Activated T-cell treated with anti-CD3 and anti-CD28 coated beads for 24 hours (primary cell): ENCODE measurements at places on chromosomes 3 and 15.
A peak's percentile ranks its signal among the peaks of the same experiment; 100 is the strongest.

DNA sequence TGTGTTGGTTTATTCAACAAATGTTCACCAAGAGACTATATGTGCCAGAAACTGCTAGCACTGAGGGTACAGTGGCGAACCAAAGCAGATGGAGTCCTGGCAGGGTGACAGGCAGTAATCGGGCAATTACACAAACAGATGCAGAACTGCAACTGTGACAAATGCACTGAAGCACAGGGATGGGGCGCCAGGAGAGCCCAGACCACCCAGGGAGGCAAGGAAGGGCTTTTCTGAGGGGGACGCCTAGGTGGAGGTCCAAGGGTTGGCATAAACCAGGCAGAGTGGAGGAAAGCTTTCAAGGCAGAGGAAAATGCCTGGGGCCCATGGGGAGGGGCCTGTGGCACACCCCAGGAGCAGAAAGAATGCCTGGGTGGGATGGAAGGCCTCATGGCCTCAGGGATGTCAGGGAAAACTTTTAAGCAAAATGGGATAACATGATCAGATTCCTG, 5.5 kb downstream of the DIS3L start:
- DNase-seq, result no peak

DNA sequence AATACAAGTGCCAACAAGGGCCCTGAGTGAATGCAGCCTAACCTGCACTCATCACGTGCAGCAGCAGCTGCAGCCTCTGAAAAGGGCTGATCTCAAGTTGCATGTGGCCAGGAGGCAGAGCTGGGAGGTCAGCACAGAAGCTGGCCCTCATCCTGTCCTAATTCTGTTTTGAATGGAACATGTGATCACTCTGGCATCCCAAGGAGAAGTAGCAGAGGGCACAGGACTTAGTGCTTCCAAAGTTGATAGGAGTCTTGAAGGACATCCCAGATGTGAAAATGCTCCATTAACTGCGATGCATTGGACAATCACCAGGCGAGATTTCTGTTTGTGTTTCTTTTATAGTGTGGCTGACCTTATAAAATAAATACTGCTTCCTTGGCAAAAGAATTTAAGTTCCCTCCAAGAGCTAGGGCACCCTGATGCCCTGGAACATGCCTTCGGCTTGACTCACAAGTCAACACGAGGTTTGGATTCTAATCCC, 31.6 kb upstream of the STAG1 start:
- DNase-seq, result no peak

DNA sequence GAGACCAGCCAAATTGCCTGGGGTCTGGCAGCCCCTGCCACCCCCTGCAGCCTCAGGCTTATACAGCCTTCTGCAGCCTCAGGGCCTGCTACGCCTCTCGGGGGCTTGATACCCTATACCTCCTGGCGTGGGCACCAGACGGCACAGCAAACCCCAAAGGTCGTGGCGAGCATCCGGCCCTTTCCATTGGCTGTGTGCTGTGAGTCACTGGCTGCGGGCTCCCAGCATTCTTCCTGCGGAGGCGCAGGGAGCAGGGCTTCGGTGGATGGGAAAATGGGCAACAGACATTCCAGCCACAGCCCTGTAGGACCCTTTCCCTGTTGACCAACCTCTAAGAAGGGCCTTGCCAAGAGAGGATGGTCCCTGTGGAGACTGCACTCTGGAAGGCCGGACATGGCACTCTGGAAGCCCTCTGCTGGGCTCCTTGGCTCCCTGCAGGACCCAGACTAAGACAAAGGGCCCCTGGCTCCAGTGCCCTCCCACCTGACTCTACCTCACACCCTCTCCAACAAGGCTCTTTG, 59.6 kb downstream of the ITGA11 start:
- no peak for DNase-seq

DNA sequence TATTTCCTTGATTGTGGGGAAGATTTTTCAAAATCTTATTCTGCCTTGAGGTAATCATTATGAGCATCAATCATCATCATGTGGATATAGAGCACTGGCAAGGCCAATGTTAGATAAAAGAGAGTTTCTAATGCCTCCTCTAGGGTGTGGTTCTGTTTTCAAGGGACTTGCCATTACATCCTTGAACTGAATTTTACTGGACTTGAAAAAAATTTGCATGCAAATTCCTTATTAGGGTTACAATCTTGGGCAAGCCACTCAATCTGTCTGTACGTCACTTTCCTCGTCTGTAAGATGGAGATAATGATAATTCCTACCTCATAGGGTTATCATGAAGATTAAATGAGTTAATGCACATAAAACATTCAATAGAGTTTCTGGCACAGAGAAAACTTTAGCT, 156.2 kb upstream of the WNT5A start:
- no peak for DNase-seq

GRCh38 chr3:39501968-39502837, 34.7 kb downstream of the MOBP start:
- no peak for DNase-seq

DNA sequence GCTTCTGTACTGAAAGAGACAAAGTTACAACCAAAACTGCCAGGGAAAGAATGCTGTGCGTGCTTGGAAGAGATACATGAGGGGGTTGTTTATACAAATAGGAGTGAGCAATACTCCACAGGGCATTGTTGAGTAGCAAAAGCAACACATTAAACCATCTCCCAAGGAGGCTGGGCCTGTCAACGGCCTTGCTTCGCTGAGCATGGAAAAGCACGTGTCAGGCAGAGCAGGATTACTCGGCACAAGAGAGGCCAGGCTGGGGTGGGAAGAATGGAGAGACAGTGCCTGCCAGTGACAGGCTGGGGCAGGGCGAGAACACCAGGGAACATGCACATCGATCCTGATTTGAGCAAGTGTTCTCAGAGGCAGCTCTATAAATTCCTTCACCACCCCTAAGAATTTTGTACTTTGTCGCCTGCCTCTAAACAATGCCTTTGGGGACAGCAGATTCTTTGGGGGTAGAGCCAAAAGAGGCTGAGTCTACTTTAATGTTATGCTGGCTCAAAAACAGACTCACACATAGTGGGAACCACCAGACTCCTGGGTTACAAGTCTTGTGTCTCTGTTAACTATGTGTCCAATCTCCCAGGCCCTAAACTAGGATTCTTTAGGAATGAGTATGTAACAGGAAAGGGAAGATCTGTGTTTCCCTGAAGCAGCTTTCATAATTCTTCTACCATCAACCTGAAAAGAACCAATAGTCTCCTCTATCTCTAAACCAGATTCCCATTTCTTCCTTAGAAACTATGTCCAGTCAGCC, 67.2 kb downstream of the LIPC start:
- no peak for DNase-seq

DNA sequence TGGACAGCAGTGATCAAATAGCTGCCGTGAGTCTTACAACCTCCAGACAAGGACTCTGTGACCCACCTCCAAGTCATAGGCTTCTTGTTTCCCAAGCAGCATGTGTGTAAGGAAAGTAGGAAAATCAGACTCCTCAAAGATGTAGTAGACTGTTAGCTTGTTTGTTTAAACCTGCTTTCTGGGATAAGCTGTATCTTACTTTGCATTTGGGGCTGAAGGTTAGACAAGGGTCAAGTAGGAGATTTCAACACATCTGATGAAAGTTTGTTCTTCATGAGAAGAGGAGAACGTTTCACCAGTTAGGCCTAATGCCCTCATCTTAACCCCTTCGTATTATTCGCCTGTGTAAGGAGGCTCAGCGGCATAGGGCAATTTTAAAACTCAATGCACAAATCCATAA, 756.4 kb upstream of the NR2F2 start:
- DNase-seq, result no peak

DNA sequence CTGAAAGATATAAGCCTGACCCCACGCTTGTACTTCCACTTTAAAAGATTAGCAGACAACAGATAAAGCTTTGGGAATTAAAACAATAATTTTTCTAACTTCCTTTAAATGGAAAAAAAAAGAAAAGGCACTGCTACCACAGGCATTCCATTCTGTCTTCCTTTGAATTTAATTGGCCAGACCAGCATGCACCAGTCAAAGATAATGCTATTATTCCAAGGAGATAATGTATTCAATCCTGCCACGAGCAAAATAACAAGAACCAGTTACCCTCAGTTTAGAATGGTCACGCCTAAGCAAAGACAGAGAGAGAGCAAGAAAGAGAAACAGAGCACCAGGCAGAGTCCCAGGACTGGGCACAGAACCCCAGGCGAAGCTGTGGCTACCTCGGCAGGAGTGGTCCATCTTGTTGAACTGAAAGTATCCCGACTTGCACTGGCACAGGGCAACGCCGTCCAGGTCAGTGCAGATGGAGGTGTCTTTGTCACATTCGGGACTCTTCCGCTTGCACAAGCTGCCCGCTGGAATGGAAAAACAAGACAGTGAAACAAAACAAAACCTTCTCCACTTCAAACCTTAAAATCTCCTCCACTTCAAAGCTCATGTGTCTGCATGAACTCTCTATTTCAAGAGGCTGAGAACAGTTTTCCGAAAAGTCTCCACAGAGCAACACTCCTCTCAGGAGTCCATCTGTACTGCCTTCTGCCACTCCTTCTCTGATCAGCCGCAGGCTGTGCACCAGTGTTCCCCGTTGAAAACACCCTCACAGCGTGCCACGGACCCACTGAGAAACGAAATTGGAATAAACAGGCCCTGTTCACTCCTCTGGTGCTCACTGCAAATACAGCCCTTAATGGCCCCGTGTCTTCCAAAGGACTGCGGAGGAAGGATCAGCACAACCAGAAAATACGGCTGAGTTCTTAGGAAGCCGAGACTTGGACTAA, 58.2 kb downstream of the HEG1 start:
- no peak for DNase-seq

DNA sequence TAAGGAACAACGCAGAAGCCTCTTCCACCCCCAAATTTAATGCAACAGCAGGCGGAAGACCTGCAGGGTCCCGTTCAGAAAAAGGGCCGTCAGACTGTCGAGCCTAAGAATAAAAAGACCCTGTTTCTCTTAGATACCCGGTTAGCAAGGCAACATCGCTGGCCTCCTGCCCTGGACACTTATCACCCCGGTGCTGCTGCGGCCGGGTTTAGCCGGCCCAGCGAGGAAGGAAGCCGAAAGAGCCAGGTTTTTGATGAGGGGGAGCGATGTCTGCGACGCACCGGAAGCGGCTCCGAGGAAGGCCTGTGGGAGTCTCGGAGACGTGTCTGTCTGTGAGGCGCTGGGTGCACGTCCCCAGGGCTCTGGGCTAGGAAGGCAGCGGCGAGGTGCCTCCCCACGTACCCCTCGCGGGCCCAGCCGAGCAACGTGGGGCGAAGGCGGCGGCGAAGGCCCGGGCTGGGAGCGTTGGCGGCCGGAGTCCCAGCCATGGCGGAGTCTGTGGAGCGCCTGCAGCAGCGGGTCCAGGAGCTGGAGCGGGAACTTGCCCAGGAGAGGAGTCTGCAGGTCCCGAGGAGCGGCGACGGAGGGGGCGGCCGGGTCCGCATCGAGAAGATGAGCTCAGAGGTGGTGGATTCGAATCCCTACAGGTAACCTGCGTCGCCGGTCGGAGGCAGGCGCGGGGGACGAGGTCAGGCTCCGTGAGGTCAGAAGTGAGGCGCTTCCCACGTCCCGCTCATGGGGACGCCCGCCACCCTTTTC, at the start of gene UBA5:
Gene UBA5 (plus strand): TSS at position 278 of the 759 bp plus-strand sequence. CDS start 209 bp downstream, at position 487.
- DNase-seq, result peak; percentile 60

DNA sequence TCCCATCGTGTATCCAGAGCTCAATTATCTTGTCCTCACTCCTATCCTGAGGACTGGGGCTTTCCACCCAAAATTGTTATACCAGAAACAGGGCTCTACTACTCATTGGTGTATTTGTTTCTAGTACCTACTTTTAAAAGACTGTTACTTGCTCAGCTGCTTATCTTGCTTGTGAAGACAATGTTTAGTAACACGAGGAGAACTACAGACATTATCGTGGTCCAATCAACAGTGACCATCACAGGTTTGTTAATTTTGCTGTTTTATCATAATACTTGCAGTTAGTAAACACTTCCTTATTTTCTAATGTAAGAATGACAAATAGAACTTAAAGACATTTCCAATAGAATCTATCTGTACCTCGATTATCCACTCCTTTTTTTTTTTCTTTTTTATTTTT, 13.5 kb downstream of the LRCH3 start:
- DNase-seq, result no peak

- no peak for DNase-seq
These were observed 46.5 kb downstream of the CPA3 start for GRCh38 chr3:148911592-148911991.

DNA sequence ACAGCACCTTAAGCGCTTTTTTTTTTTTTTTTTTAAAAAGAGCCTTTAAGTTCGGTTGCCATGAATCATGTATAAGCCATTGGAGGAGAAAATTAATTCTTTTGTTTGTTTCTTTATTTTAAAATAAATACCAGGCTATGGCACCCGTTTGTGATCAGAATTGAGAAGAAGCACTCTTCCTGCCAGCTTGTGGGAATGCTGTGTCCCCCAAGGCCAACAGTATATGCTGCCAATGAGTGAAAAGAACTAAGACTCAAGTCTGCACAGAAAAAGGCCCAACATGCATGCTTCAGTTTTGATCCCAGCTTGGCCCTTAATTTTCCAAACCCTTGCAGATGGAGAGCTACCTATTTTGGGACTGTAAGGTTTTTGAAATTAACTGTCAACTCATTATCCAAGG, 90.5 kb downstream of the LRRC3B start:
- DNase-seq, result no peak

DNA sequence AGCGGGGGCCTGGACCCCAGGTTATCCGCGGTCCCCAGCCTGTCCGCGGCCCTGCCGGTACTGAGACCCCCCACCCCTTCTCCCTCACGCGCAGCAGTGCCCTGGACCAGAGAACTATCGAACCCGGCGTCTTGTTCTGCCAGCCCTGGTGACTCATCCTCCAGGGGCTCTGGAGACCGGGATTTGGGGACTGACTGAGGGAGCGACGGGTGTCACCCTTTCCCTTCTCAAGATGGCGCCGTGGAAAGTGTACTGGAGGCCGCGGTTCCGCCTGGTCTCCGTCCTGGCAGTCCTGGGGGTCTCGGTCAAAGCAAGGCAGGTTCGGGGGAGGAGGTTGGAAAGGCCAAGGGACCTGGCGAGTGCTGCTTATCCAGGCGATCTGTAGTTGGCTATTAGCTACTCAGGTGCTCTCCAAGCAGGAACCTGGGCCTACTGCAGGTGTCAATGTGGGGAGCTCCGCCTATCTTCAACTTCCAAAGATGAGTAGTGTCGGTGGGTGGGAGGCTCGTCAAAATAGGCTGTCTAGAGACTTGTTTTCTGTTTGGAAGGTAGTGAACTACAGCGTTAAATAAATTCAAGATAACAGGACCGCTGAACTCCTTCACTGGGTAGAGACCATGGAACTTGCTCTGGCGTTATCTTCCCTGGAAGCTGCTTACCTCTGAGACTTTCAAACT, 790 bp downstream of the RAB5A start:
- peak; percentile 33 for DNase-seq

DNA sequence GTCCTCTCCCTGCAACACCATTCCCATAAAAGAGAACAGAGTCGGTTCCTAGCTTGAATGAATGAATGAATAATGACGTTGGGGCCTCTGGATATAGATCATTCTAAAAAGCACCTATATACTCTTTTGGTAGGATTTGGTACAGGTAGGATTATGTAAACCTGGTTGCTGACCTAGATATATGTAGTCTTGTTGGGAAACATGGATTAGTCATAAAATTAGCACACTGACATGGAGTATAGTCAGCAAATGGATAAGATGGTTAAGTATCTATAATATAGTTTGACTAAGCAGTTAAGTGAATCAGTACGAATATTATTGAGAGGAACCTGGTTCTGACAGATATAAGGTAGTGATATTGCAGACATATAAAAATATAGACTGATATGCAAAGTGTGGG, 142.5 kb downstream of the FILIP1L start:
- no peak for DNase-seq

- peak; percentile 57 for DNase-seq
These were observed 37.9 kb downstream of the CHRD start for GRCh38 chr3:184417619-184418327.

GRCh38 chr3:101461451-101461850, 51.6 kb downstream of the SENP7 start:
- DNase-seq, result no peak

- no peak for DNase-seq
These were observed 8.7 kb downstream of the DLG1 start for GRCh38 chr3:197289726-197290125.
